ENCODE measurements at places on chromosomes 2 and 18. TPM values are rescaled to one million over a fixed set of nuclear protein-coding genes. Genes with fewer than 3 reads are reported as not detected.

RNF144A gene
- 10.3 TPM for total RNA-seq

TMEM200C gene
- total RNA-seq: 6.5 TPM

DSG1 gene
- total RNA-seq: 1.4 TPM

MPP4 gene
- not detected for total RNA-seq

AQP12B gene
- not detected for total RNA-seq

PAX8 gene
- 1.9 TPM for total RNA-seq

SP3 gene
- 51.4 TPM for total RNA-seq

TBR1 gene
- total RNA-seq: not detected

EVX2 gene
- total RNA-seq: not detected

CYS1 gene
- 13.3 TPM for total RNA-seq

NDUFS1 gene
- 299 TPM for total RNA-seq

ABCG5 gene
- total RNA-seq: not detected

GALR1 gene
- not detected for total RNA-seq

CACNB4 gene
- 0.57 TPM for total RNA-seq

PLEK gene
- total RNA-seq: 4.0 TPM

ABCB6 gene
- total RNA-seq: 19.4 TPM

RBM44 gene
- total RNA-seq: 0.23 TPM

KCTD18 gene
- total RNA-seq: 9.8 TPM

TRIM43 gene
- total RNA-seq: not detected

INSIG2 gene
- 16.5 TPM for total RNA-seq

PID1 gene
- 17.2 TPM for total RNA-seq

ADAM23 gene
- 56.0 TPM for total RNA-seq

ECEL1 gene
- not detected for total RNA-seq

CGREF1 gene
- 4.3 TPM for total RNA-seq

CPLX4 gene
- not detected for total RNA-seq

SERPINB5 gene
- total RNA-seq: not detected

FBXO41 gene
- total RNA-seq: 2.4 TPM

RNF25 gene
- total RNA-seq: 16.6 TPM

TMEM198 gene
- total RNA-seq: 1.8 TPM

NAT8 gene
- not detected for total RNA-seq

PDE1A gene
- total RNA-seq: 16.0 TPM

CXCR1 gene
- total RNA-seq: 0.26 TPM

CABYR gene
- 0.31 TPM for total RNA-seq

IL36A gene
- total RNA-seq: not detected

SPR gene
- total RNA-seq: 35.9 TPM

CRACDL gene
- 5.4 TPM for total RNA-seq

METTL5 gene
- total RNA-seq: 60.8 TPM

AAMP gene
- total RNA-seq: 51.1 TPM

ST6GAL2 gene
- 0.76 TPM for total RNA-seq

RGPD4 gene
- 0.22 TPM for total RNA-seq

KCNS3 gene
- total RNA-seq: 3.1 TPM

ANTXR1 gene
- 35.4 TPM for total RNA-seq

EMX1 gene
- total RNA-seq: not detected

TOGARAM2 gene
- 28.0 TPM for total RNA-seq

STAM2 gene
- total RNA-seq: 31.0 TPM

UGT1A1 gene
- not detected for total RNA-seq

CTAGE1 gene
- not detected for total RNA-seq

SIX3 gene
- not detected for total RNA-seq

NFE2L2 gene
- 70.0 TPM for total RNA-seq

ALK gene
- not detected for total RNA-seq

GKN1 gene
- total RNA-seq: not detected

TMEM17 gene
- total RNA-seq: 1.6 TPM

DAPL1 gene
- total RNA-seq: not detected

CIDEA gene
- 0.59 TPM for total RNA-seq

FHL2 gene
- 457 TPM for total RNA-seq

CCDC102B gene
- total RNA-seq: 10.8 TPM

CHRND gene
- total RNA-seq: not detected

ZSWIM2 gene
- not detected for total RNA-seq
